ENCODE measurements at places on chromosomes 2 and 18. TPM values are rescaled to one million over a fixed set of nuclear protein-coding genes. Genes with fewer than 3 reads are reported as not detected.

DNA sequence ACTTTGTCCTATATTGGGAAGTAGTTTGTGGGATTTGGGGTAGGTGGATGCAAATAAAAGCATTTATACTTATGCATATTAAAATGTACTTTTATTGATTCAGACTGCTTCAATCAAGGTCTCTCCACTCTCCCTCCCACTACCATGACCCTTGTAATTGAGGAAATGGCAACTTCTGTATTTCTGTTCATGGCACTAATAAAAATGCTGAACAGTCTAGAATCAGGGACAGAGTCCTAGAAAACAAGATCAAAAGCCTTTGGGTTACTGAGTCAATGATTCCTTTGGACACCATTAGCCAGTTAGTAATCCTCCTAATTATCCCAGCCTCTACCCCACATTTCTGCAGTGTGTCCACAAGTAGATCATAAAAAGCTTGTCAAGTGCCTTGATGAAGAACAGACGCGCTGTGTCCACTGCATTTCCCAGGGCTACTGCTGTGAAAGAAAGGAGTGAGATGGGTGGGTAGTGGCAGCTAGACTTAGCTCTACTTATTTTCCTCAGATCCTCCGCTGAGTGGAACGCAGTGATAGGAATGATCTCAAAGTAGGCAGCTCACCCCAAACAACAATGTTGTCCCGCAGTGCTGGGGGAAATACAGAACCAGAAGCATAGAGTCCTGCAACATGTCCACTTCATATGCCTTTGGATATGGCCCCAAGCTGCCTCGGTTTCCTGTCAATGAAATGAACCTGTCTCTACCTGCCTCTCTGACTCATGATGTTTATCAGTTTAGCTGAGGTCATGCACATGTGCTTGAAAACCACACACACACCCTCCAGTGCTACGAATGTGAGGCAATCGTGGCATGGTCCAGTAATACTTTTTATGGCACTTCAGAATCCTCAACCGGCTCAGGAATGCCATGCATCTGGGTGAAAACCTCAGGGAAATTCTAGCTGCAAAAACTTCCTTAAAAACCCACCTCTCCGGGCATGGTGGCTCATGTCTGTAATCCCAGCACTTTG is 115.5 kb downstream of the COL6A3 start:
- DNase-seq: peak; percentile 87

Gene SERPINB7
- 0.09 TPM for polyA plus RNA-seq

Gene NDC80
- polyA plus RNA-seq: 11.8 TPM

Gene DLX1
- polyA plus RNA-seq: 3.4 TPM

GRCh38 chr2:83251321-83251872 is 1207.7 kb downstream of the SUCLG1 start:
- no peak for DNase-seq

Gene CYTIP
- polyA plus RNA-seq: 20.4 TPM

GRCh38 chr2:138782383-138782782 is 2.2 kb upstream of the NXPH2 start:
- no peak for DNase-seq

DNA sequence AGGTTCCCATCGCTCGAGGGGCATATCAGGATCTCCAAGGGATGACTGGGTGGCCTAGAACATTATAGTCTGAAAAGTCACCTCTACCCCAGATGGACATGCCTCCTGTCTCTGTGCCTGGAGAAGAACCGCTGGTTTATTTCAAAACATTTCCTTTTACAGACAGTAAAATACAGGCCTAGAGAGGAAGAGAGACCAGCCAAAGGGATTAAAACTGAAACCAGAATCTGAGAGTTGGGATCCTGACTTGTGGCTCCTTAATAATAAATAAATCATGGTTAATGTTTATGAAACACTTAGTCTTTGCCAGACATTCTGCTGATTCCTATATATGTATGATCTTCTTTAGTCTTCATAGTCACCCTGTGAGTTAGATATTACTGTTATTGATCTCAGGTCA is 153.7 kb downstream of the DDX1 start:
- no peak for DNase-seq

Gene ALPP
- polyA plus RNA-seq: 0.06 TPM

- no peak for DNase-seq
These were observed 45.5 kb upstream of the CAVIN2 start for GRCh38 chr2:191892391-191892790.

- DNase-seq: peak; percentile 49
These were observed 266.5 kb downstream of the HRH4 start for GRCh38 chr18:24726727-24727492.

Gene CAMKMT
- 9.2 TPM for polyA plus RNA-seq

- no peak for DNase-seq
These were observed 96.7 kb downstream of the CRIM1 start for GRCh38 chr2:36452260-36452659.

Gene RNU2-63P
- polyA plus RNA-seq: not detected

- no peak for DNase-seq
These were observed 2.2 kb downstream of the RALBP1 start for GRCh38 chr18:9477509-9477908.

Gene NTSR2
- not detected for polyA plus RNA-seq

DNA sequence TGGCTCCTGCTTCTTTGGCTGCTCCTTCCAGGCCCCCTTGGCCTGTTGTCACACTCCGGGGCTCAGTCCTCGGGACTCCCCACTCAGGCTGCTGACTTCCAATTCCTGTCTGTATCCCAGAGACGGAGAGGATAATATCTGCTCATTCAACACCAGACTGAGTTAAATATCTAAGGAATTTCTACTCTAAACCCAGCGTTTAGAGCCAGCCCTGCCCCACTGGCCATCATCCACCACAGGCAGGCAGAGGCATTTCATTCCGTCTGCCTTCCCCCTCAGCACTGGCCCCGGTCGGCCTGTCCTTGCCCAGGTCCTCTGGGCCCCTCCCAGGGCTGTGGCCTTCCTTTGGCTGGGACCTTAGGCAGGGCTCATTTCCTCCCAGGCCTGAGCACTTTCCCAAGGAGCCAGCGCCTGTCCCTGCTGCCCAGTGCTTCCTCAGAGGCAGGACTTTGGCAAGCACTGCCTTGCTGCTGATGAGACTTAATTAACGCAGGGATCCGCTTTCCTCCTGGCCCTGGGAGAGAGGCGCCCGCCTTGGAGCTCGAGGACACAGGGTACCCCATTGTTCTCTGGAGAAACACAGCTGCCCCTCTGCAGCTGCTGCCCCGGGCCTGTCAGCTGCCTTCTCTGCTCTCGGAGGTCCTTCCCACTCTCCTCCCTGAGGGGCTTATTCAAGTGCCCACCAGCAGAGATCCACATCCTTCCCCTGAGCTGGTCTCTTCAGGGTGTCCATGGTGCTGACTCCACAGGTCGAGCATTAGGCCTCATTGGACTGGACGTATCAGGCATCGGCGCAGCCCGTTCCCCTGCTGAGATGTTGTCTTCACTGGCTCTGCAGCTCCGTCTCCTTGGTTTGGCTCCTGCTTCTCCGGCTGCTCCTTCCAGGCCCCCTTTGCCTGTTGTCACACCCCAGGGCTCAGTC is 42.8 kb downstream of the ATOH8 start:
- no peak for DNase-seq

Gene ST6GAL2
- polyA plus RNA-seq: 5.2 TPM

Gene TOGARAM2
- polyA plus RNA-seq: 2.1 TPM

DNA sequence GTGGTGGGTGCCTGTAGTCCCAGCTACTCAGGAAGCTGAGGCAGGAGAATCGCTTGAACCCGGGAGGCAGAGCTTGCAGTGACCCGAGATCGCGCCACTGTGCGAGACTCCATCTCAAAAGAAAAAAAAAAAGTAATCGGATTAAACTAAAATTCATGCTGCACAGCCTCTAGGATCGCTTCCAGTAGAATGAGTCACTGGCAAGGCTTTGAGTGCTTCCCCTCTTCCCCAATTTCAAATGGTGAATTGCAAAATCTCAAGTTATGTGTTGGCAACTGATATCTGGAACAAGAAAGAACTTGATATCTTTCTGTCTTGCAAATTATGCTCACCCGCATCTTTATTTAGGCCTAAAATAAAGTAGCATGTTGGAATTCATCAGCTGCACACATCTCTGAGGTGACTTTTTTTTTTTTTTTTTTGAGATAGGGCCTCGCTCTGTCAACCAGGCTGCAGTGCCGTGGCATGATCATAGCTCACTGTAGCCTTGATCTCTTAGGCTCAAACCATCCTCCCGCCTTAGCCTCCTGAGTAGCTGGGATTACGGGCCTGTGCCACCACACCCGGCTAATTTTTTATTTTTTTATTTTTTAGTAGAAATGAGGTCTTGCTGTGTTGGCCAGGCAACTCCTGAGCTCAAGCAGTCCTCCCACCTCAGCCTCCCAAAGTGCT is 12.7 kb downstream of the TTC39C start:
- DNase-seq: no peak

DNA sequence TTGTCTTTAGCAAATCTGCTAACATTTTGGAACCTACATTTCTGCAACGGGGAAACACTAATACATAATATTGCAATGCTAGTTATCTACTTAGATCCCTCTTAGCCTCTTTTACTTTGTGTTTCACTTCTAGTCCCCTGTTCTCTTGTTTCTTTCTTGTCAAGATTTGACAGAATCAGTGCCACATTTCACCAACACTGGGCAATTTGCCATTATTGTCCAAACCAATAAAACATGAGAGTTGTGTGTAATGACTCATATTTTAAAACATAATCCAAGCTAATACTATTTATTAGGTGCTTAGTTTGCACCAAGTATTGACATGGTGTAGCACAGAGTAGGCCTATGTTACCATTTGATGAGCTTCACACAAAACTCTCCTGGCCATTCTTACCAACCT is 33.7 kb upstream of the ACVR1C start:
- DNase-seq: no peak

Gene ANTXR1
- polyA plus RNA-seq: 29.6 TPM

GRCh38 chr18:56787390-56787789 is 136.2 kb downstream of the WDR7 start:
- DNase-seq: no peak

Gene CCDC178
- 0.36 TPM for polyA plus RNA-seq

Gene CCDC148
- 0.61 TPM for polyA plus RNA-seq

Gene DPYSL5
- 7.1 TPM for polyA plus RNA-seq

GRCh38 chr2:195342061-195342460 is 315.0 kb upstream of the SLC39A10 start:
- DNase-seq: no peak

- DNase-seq: peak; percentile 20
These were observed 139.6 kb upstream of the RAB12 start for GRCh38 chr18:8469544-8470130.

DNA sequence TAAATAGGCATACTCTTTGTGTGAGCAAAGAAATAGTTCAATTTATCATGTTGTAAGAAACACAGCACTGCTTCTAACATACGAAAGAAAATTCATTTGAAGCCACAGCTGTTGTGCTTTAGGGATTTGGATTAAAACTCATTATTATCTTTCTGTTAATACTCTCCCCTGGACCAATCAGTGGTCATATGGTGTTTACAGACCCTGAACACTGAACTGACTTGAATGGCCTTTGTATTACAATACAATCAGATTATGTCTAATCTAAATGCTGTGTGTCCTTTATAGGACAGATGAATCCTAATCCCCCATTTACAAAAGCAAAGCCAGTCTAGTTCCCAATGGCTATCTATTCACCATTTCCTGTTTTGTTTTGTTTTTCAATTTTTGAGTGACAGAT is 36.5 kb downstream of the ZNF385B start:
- no peak for DNase-seq

Gene KIAA2012
- 0.28 TPM for polyA plus RNA-seq

DNA sequence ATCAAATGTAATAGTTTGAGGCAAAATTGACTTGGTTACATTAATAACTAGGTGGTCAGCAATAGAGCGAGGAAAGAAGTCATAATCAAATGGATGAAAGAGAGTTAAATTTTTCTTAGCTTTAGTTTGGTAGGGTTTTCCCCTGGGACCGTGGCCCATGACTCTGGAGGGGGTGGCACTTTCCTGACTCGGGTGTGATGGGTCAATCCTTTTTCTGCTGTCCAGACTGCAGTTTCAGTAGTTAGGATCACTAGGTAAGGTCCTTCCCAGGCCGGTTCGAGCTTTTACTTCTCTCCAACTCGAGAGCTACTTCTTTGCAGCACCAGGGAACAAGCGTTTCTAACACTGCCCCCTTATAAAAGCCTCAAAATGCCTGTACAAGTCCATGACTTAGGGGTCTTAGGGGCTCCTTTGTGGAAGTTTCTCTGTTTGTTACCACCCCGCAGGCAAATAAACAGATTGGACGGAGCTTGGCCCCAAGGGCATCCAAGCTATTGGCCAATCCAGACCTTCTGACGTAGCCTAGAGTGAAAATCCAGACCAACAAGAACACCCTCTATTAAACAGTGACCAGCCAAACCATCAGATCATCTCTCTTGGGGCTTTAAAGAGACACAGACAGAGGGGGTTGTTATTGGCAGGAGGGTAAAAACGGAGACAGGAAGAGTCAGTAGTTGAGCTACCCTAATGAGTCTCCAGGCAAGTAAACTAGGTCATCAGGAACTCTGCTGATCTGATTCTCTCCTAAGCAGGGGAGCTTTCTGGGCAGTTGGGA is 9.4 kb upstream of the CEP68 start:
- DNase-seq: no peak

- no peak for DNase-seq
These were observed 160.3 kb downstream of the CSRNP3 start for GRCh38 chr2:165629776-165630175.

Gene CHMP3
- polyA plus RNA-seq: 109 TPM

DNA sequence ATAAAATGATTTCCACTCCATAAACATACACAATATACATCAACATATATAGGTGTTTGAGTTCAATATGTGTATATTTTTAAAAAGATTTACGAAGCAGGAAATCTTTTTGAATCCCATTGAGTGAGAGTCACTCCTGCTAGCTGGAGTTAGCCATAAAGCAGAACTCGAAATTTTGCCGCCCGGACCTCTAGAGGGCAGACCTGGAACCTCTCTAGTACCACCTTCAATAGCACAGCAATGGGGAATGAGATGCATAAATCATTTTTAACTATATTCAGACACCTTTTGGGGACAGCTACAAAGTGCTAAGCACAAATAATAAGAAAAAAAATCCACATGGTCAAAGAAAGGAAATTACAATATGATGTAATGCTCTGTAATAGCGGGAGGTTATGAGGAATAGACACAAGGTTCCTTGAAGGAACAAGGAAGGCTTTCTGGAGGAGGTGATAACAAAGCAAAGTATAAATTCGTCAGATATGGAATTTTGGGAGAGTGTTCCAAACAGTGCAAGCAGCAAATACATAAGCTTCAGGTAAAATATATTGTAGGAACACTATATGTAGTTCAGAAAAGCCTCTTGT is 533.4 kb downstream of the ERBB4 start:
- DNase-seq: peak; percentile 24

DNA sequence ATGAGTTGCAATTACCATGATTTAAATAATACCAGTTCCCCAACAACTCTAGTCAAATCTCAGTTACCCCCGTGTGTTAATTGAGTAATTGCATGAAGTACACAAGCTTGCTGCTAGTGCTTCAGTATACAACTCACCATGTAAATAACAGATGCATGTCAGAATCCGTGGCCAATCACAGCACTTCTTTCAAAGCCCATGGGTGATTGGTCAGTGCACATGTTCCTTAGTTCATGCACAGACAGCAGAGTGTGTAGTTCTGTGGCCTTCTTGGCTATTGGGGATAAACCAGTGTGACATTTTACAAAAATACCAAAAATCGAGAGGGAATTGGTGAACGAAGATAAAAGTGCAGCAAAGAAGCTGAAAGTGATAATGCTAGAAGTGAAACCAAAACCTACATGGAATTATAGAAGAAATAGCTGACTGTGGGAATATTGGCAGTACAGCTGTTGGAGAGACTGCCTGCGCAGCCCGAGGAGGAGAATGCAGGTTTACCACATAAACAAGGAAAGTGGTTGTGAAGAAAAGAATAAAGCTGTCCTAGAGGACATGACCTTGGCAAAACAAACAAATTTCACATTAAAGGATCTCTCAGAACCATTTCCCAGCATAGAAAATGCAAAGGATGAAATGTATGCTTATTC is 59.4 kb downstream of the NEDD4L start:
- DNase-seq: no peak

- peak; percentile 34 for DNase-seq
These were observed 258.0 kb downstream of the MTX2 start for GRCh38 chr2:176526995-176527901.
